ENCODE measurements at places on chromosomes 12 and 14. TPM values are rescaled to one million over a fixed set of nuclear protein-coding genes. Genes with fewer than 3 reads are reported as not detected.

DNA sequence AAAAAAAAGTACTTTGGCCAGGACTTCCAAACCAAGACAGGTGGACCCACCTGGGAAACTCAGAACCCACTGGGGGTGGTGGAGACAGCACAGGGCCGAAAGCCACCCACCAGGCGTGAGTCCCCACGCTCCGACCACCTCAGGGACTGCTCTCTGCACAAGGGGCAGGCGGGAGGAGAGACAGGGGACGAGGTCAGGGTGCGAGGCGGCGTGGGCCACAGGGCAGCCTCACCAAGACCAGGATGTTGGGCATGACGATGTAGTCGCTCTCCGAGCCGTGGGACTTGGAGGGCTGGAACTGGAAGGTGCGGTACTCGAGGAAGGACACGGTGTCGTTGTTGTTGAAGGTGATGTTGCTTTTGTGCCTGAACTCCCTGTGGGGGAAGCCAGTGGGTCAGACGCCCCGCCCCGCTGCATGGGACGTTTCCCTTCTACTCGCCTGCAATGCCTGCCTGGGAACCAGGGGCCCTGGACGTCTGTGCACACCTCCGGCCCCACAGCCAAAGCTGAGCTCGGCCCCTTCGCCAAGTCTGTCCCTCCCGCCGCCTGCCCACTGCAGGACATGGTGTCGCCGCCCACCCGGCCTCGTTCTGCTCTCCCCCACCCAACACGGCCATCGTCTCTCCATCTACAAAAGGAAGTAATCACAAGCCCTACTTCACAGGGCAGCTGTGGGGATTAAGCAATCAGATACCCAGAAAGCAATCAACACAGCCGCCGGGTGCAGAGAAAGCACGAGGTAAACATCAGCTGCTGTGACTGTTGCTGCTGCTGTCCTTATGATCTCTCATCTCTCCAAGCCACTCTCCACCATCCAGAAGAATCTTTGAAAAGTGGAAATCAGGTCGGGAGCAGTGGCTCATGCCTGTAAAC, 48.7 kb downstream of the SCARB1 start:
- H3K27me3 ChIP-seq: no peaks in the 10 kb centered on the region
- DNase-seq: no peak
- no peak overlapping the region for H3K4me3 ChIP-seq
- H3K36me3 ChIP-seq: no peaks in the 10 kb centered on the region

DNA sequence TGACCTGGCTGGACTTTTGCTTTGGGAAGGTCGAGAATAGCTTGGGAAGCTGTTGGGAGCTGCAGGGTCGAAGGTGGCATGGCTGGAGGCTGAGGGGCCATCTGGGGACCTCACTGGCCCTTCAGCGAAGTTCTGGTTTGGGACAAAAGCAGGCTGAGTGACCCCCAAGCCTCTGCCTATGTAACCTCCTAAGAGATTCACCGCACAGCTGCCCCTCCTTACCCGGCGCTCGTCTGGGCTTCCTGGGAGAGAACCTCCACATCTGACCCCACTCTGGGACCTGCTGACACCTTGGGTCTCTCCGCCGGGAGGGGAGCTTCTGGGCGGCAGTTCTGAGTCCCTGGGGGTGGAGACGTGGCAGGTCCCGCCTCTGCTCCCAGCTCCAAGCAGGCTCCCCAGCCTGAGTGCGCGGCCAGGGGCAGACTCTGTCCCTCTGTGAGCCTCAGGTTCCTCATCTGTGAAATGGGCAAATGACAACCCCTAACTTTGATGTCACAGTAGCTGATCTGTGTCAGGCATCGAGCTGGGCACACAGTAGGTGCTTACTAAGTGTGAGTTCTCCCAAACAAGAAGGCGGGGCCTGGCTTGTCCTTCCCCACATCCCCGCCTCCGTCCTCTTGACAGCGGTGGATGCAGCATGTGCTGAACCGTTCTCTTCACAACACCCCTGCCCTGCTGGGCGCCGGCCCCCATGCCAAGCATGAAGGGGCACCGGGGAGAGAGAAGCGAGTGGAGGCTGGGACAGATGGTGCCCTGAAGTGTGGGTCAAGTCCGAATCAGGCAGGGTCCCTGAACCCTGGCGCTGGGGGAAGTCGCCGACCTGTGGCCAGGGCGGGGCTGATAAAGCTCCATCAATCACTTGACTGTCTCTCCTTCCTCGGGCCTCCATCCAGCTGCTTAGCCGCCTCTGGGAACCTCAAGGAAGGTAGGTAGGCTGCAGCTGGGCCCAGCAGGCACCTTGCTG, 3.8 kb downstream of the EXOC3L4 start:
- H3K27ac ChIP-seq: no peak overlapping the region
- H3K4me1 ChIP-seq: peaks cover 13% of the 10 kb centered on the region
- DNase-seq: no peak
- peaks cover 28% of the 10 kb centered on the region for H3K27me3 ChIP-seq
- no peak overlapping the region for H3K4me3 ChIP-seq

DNA sequence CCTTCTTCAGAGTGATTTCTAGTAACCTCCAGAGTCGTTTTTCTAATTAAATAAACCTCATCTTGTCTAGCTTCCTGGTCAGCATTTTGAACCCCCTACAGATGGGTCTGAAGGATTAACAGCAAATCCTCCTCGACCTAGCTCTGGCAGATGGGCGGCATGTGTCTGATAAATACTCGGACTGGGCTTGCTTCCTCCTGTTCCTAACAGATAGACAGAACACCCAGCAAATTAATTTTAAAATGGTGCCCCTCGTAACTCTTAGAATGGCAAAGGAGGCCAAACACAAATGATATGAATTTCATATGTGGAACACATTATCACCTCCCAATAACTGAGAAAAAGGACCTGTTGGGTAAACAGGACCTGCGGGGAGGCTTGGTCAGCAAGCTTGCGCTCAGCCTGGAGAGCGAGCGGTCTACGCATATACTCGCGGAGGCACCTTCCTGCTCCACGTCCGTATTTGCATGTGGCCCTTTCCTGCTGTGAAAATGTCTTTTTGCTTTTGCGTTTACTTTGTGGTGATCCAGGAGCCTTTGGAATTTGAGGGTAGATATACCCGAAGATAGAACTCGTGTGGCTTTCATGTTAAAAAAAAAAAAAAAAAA, 79.6 kb downstream of the OTX2 start:
- no peaks in the 10 kb centered on the region for H3K27me3 ChIP-seq
- no peak overlapping the region for H3K4me3 ChIP-seq
- H3K27ac ChIP-seq: no peak overlapping the region

- no peaks in the 10 kb centered on the region for H3K36me3 ChIP-seq
- H3K27ac ChIP-seq: no peak overlapping the region
- peaks cover 2% of the 10 kb centered on the region for H3K4me1 ChIP-seq
- no peak overlapping the region for H3K4me3 ChIP-seq
- DNase-seq: no peak
Measured at GRCh38 chr12:19652386-19652785, 213.1 kb downstream of the AEBP2 start.

GRCh38 chr14:75554482-75554881, 23.9 kb upstream of the FLVCR2 start:
- H3K4me1 ChIP-seq: no peaks in the 10 kb centered on the region
- H3K36me3 ChIP-seq: no peaks in the 10 kb centered on the region
- H3K27ac ChIP-seq: no peak overlapping the region
- H3K27me3 ChIP-seq: no peaks in the 10 kb centered on the region
- no peak overlapping the region for H3K4me3 ChIP-seq
- DNase-seq: no peak

DNA sequence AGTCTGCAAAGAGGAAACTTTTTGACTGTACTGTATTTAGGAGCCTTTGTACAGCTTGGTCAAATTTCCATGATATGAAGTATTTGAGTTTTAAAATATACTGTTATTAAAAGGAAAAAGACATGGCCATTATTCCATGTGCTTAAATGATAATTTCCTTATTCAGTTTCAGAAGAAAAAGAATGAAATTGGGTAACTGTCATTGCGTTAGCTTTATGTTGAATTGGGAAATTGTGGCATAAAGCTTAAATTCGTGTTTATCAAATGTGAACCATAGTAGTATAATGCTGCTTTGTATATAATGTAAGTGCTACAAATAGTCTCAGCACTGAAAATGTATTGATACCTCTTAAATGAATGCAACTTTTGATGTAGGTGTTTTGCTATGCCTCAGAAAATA, 64.9 kb downstream of the ETNK1 start:
- no peak overlapping the region for H3K4me3 ChIP-seq
- no peak for DNase-seq
- H3K36me3 ChIP-seq: peaks cover 14% of the 10 kb centered on the region
- H3K4me1 ChIP-seq: peaks cover 13% of the 10 kb centered on the region

DNA sequence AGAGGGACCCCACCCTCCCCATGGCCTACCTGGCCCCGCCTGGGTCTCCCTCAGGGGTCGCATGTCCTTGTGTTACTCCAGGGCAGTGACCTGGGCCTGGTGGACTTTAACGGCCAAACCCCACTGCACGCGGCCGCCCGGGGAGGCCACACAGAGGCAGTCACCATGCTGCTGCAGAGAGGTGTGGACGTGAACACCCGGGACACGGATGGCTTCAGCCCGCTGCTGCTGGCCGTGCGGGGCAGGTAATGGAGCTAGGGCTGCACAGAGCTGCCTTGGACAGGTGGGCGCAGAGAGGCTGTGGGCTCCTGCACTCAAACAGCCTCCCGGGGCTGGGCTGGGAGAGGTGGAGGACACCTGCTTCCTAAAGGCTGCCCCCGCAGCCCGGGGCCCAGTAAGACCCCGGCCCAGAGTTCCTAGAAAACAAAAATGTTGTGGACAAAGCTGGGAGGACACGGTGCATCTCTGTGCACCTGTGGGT, 21.6 kb downstream of the ASPG start:
- no peak overlapping the region for H3K4me3 ChIP-seq
- no peaks in the 10 kb centered on the region for H3K36me3 ChIP-seq
- no peak overlapping the region for H3K27ac ChIP-seq
- peak; percentile 43 for DNase-seq
- H3K4me1 ChIP-seq: no peaks in the 10 kb centered on the region

DNA sequence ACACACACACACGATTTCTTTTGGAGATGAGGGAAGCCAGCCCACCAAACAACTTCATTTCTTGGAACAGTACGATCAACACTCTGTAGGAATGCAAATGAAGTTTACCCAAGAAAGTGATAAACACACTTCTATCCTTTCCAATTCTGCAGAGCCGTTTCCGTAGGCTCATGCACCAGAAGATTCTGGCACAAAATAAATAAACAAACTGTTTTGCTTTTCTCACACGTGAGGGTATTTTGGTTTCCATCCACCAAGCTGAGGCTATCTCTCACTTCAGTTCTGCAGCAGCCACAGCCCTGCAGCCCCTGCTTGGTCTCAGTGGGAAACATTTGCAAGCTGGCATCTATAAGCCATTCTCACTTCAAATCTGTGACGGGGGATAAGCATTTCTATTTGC, 15.3 kb upstream of the TSPAN11 start:
- H3K4me1 ChIP-seq: peaks cover 9% of the 10 kb centered on the region
- H3K27me3 ChIP-seq: no peaks in the 10 kb centered on the region
- H3K36me3 ChIP-seq: no peaks in the 10 kb centered on the region

- no peak overlapping the region for H3K4me3 ChIP-seq
- H3K36me3 ChIP-seq: no peaks in the 10 kb centered on the region
- H3K4me1 ChIP-seq: peaks cover 4% of the 10 kb centered on the region
- H3K27ac ChIP-seq: no peak overlapping the region
- DNase-seq: no peak
Measured at GRCh38 chr12:96452261-96452922, 37.0 kb upstream of the CFAP54 start.

DNA sequence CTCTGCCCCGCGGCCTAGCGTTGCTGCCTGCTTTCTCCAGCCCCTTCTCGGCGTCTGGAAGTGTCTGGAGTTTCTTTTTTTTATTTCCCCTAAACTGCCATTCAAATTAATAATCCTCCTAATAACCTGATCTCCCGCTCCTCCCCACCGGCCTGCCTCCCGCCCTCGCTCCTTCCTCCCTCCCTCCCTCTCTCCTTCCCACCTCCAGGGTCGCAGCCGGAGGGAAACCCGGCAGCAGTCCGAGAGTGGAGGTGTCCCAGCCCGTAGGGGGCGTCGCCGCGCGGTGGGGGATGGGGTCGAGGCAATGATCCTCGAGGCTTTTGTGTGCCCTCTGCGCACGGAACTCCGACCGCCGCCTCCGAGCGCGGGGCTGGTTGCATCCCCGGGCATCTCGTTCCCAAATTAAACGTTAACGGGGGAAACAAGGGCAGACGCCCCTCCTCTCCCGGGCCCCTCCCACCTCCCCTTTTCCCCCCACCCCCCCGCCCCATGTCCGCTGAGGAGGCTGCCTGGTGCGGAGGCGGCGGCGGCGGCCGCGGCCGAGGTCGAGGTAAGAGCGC, 1.0 kb upstream of the SOCS2 start:
- peaks cover 14% of the 10 kb centered on the region for H3K36me3 ChIP-seq

Gene ANO4
- total RNA-seq: 0.05 TPM

Gene GSG1
- not detected for total RNA-seq

Gene SERPINA10
- total RNA-seq: not detected

Gene HCFC2
- total RNA-seq: 14.0 TPM

Gene RNF212B
- total RNA-seq: not detected

Gene GPR162
- total RNA-seq: 3.6 TPM

Gene CLEC9A
- total RNA-seq: 0.12 TPM

Gene TAS2R50
- 0.93 TPM for total RNA-seq

Gene YEATS4
- total RNA-seq: 45.0 TPM

Gene LAG3
- not detected for total RNA-seq

Gene IL22
- not detected for total RNA-seq

All from heart left ventricle (tissue), 16 donors.